ENCODE measurements at places on chromosomes 4 and X. TPM values are rescaled to one million over a fixed set of nuclear protein-coding genes. Genes with fewer than 3 reads are reported as not detected.

Gene GPRASP2
- polyA plus RNA-seq, result 9.0 TPM

Gene NKX1-1
- polyA plus RNA-seq, result not detected

Gene SLIT2
- polyA plus RNA-seq, result 13.0 TPM

GRCh38 chrX:67619253-67619652 lies 75.4 kb downstream of the AR start:
- DNase-seq, result peak; percentile 33

DNA sequence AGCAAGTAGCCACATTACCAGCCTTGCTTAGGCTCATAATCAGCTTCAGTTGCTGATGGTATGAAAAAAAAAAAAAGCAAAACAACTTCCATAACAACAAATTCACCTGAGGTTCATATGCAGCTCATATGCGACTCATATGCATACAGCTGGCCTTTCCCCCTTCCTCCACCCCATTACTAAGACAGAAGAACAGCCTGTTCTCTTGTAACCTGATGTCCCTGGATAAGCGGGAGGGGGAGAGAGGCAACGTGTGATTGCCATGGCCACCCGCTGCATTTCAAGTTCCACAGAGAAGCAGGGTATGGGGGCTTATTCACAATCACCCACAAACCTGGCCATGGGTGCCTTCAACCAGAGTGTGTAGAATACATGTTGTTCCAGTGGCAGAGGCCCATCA lies 95.1 kb upstream of the DGKK start:
- no peak for DNase-seq

- no peak for DNase-seq
Measured at GRCh38 chrX:39842281-39842973, 255.3 kb downstream of the BCOR start.

DNA sequence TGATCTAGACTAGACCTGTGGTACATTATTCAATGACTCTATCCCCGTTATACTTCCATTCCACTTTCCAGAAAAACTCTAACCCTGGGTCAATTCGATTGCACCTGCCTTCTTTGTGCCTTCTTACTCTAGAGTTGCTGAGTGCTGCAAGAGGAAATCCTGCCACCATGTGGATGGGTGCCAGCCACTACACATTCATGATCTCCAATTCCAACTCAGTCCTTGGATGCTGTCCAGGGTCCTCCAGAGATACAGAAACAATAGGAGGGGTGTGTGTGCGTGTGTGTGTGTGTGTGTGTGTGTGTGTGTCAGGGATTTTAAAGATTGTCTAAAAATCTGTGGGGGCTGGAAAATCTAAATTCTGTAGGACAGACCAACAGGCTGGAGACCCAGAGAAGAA lies 42.9 kb upstream of the INTS6L start:
- peak; percentile 49 for DNase-seq

DNA sequence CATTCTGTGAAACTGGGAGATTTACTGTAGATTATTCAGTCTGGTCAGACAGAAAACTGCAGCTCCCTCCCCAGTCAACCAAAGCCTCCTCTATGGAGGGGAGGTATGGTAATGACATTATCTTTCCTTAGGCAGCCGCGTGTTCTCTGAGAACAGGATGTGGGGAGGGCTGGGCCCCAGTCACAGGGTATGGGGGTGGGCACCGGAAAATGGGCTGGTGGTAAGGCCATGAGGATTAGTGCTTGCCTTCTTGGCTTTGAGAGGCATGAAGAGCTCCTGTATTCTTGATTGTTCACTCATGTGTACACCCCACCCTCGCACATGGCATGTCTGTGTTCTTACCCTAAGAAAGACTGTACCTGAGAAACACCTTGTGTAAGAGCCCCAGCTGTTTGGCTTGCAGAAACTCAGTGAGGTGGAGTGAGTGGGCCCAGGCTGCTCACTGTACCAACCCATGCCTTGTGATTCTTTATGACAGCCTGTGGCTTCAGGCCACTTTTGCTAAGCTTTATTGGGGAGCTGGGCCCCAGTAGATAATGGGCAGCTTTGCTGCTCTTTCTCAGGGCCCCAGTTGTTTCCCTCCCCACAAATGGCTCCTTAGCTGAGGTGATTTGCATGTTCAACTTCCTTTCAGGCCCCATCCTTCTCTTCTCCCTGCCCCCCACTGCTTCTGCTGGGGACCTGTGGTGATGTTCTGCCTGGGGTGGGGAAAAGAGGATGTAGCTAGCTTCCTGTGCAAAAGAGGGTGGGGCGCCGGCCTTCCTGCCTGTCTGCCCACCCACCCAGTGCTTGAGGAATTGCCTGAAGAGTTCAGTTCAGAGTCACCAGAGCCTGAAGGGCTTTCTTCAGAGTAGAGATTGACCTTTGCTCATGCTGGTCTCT lies 30.7 kb downstream of the MSN start:
- no peak for DNase-seq

GRCh38 chrX:110008011-110008635 lies 5.2 kb downstream of the TMEM164 start:
- DNase-seq, result no peak

DNA sequence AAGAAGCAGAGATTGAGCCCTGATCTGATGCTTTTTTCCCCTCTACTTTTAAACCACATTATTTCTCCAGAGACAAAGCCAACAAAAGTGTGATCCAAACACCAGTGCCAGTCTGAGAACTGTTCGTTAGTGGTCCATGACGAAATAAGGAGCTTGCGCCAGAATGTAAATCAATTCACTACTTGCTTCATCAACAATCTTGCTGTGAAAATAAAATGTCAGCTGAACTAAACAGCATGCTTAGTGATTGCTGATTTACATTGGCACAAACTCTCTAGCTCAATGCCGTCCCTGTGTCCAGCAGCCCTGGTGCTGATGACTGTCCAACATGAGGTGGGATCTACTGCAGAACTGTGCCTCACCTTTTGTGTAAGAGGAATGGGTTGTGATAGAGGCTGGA lies 71.3 kb downstream of the SOX3 start:
- no peak for DNase-seq

Gene PAK3
- polyA plus RNA-seq, result 0.19 TPM

Gene CLNK
- polyA plus RNA-seq, result not detected

DNA sequence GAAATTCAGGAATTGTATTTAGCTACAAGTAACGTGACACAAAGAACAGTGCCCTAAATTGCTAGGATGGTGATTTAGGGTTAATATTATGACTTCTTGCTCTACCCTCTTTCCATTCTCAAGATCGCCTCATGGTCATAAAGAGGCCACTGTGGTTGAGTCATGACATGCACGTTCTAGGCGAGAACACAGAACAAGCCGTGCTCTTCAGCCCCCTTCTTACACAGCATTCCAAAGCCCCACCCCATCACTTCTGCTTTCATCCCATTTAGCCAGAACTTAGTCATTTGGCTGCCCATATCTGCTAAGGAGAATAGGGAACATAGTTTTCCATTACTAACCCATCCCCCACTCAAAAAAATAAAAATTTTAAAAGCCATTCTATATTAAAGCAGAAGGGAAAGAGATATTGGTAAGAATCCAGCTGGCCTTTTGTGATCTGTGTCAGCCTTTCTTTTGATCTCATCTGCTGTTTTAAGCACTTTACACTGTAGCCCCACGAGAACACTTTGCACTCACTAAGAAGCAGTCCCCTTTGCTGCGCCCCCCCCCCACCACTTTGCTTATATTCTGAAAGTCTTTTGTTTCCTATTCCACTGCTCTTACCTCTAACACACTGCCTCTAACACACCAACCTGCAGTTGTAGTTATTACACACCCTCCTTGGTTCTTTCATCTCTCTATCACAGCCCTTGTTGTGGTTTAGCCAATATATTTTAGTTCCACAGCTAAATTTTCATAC lies 28.4 kb downstream of the NPNT start:
- no peak for DNase-seq

- DNase-seq, result no peak
Measured at GRCh38 chrX:43522582-43522981, 133.5 kb upstream of the MAOA start.

DNA sequence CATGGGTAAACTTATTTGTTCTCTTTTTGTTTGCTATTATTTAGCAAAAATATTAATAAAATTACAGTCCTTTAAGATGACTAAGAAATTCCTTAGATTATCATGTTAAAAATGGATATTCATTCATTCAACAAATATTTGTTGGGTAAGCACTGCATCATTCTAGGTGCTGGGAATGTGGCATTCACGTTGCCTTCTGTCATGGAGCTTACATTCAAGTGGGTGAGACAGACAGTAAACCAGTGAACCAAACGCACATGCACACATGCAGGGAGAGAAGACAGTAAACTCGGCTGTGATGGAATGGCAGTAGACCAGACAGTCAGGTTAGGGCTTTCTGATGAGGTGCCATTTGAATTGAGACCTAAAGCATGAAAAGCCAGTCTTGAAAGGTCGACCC lies 91.8 kb downstream of the STOX2 start:
- peak; percentile 90 for DNase-seq

DNA sequence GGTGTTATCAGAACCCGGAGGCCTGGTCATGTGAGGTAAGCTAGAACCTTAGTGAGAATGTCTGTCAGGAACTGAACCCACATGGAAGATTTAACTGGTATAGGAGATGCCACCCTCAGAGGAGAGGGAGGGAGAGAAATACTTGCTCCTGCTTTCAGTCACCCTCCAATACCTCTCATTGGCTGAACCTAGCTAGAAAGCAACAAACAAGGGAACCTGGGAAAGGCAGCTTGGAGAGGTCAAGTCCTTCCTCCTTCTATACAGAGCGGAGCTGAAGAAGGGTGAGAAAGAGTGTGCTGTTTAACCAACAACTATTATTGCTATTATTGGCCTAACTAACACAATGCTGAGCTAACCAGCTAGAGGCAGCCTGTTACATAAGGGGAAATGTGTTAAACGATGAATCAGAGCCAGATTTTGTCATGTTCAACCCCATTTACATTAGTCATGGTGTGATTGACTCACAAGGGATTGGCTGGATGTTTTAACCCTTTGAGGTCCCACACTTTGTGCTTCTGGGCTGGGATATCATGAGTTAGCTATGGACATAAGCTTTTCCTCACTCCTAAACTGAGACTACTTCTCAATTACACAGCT lies 96.5 kb upstream of the ESX1 start:
- DNase-seq, result peak; percentile 82

GRCh38 chrX:149365061-149365460 lies 140.0 kb downstream of the IDS start:
- DNase-seq, result no peak

Gene GDPD2
- not detected for polyA plus RNA-seq

DNA sequence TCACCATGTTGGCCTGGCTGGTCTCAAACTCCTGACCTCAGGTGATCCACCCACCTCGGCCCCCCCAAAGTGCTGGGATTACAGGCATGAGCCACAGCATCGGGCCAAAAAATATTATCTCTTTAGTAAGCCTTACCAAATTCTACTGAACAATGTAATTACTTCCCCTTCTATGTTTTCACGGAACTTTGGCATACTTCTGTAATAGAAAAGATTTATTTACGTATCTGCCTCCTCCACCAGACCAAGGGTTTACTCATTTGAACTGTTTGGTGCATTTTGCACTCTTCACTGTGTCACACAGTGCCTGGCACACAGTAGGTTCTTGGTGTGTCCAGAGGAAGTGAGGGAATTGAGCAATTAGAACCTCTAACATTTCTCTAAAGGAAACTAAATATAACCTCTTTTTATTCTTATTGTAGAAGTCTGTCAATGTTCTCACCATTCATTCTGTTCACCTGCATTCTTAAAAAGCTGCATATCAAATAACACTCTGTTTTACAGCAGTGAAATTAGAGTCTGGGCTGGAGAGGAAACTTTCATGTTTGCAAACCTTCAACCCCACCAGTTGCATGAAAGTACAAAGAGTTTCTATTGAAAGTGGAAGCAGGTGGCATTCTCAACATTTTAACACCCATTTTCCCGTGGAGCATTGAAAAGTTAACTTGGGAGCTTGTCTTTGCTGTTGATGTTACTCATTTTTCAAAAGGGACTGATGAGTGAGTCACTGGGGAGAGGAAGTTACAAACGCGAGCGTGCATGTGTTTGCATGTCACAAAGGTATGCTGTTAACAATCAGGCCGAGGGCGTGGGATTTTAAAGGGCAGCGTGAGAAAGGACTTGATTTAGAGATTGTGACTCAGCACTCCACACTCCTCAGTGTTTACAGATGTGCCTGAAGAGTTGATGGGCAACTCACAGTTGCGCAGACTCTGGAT lies 314.1 kb downstream of the STK32B start:
- DNase-seq, result peak; percentile 97

Gene TBC1D8B
- polyA plus RNA-seq, result 8.3 TPM

Gene NPY1R
- polyA plus RNA-seq, result not detected

Gene CCKAR
- not detected for polyA plus RNA-seq

GRCh38 chr4:20723019-20723418 lies 22.8 kb downstream of the PACRGL start:
- no peak for DNase-seq

Gene NSG1
- 1.6 TPM for polyA plus RNA-seq

GRCh38 chr4:71545168-71545567 lies 206.3 kb downstream of the SLC4A4 start:
- peak; percentile 59 for DNase-seq

- peak; percentile 96 for DNase-seq
Measured at GRCh38 chr4:145734576-145735346, 54.8 kb downstream of the C4orf51 start.

DNA sequence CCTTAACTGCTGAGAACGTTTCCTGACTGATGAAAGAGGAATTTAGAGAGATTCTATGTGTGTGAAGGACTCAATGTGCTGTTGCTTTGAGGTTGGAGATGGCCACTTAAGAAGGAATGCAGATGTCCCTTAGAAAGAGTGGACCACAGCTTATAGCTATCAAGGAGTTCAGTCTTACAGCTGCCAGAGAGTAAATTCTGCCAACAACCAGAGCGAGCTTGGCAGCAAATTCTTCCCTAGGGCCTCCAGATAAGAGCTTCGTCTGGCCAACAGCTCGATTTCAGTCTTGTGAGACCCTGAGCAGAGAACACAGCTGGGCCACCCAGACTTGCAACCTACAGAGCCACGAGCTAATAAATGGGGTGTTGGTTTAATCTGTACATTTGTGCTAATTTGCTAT lies 21.8 kb downstream of the MID1 start:
- no peak for DNase-seq

Gene NOCT
- polyA plus RNA-seq, result 6.6 TPM

DNA sequence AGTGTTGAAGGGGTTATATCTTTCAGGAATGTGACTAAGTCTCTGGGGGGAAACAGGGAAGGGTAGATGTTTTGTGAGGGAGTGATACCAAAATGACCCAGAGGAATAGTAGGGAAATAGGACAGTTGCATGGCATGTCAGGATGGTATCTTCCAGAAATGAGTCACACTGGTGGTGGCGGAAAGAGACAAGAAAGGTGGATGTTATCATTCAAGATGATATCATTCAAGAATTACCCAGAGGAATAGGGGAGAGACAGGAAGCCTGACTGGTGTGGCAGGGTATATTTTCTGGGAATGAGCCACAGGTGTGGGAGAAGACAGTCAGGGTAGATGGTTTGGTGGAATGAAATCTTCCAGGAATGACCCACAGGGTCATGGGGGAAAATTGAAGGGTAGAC lies 61.1 kb downstream of the MAOA start:
- DNase-seq, result no peak

DNA sequence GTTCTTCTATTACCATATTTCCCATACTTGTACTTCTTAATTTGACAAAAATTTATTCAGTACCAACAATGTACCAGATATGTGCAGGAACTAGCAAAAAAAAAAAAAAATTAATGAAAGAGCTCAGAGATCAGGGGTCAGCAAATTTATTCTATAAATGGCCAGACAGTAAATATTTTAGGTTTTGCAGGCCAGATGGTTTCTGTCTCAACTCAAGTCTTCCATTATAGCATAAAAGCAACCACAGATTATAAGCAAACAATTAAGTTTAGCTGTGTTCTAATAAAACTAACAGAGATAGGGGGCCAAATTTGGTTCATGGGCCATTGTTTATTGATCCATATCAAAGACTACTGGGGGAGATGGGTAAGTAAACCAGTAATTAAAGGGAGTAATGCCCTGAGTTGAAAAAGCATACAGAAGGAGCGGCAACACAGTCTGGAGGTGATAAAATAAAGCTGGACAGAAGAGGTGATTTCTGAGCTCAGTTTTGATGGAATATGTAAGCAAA lies 19.3 kb downstream of the NEK1 start:
- no peak for DNase-seq
